SHP77 treated with DMSO at 0.1 percent for 48 hours (cell line): ENCODE measurements at places on chromosomes 13 and 19.

GRCh38 chr13:80224468-80224867 is 116.5 kb downstream of the SPRY2 start:
- no peak for DNase-seq

DNA sequence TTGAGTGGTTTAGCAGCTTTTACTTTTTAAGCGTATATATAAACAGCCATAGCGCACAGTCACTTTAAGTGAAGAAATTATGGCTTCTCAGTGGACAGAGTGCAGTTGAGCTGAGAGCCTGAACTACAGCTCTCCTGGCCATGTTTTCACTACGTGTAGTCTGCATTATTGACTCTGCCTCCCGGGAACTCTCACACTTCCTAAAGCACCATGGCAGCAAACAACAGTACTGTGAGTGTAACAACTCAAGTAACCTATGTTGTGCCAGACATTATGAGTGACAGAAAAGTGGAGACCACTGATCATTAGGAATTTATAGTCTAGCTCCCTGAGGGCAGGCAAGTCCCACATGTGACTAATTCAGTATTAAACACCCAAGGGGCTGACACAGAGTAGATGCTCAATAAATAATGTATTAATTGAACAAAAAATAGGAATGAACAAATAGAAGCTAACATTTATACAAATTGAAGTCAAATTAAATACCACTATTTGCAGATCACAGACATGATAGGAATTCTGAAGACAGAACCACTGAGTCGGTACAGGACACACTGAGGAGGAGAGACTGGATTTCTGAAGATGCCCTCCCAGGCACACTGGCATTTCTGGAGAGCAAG is 19.7 kb downstream of the EFNB2 start:
- DNase-seq, result no peak

DNA sequence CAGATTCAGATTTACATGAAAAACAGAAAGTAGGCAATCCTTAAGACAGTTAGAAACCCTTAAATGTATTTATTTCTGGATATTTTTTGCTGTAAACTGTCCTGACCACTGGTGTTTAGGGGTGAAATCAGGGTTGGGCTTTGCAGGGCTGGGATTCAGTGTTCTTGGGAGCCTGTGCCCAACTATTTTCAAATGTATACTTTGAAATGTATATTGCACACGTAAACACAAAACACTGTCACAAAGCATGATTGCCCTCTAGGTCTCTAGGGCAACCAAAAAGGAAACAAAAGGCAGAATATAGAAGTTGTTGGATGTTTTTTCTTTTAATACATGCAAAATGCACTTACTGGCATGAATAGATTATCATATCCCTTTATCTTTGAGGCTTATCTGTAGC is 1185.4 kb downstream of the DIAPH3 start:
- no peak for DNase-seq

- no peak for DNase-seq
Measured at GRCh38 chr19:4972509-4973230, 3.8 kb downstream of the KDM4B start.

- DNase-seq, result no peak
Measured at GRCh38 chr19:10126213-10126639, 6.5 kb upstream of the EIF3G start.

DNA sequence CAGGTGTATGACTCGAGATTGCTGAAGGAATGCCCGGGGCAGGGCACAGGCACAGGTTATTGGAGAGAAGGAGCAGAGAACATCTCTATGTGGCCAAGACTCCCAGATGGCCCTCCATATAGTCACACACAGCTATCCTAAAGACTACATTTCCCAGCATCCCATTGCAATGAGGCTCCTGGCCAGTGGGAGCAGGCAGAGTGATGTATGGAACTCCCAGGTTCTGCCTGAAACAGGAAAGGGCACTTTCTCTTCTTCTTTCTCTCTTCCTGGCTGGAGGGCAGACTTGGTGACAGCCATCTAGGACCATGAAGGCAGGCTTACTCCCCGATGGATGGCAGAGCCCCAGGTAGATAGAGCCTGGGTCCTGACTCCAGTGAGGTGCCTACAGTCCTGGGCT is 13.5 kb downstream of the PPP1R13L start:
- DNase-seq, result no peak
